ENCODE measurements at places on chromosomes 13 and 19.

GRCh38 chr13:73732350-73732749 lies 401.9 kb downstream of the KLF12 start:
- no peak for DNase-seq

GRCh38 chr19:40803857-40804782 lies 5.1 kb downstream of the EGLN2 start:
- no peak for DNase-seq

GRCh38 chr19:34508540-34508939 lies 27.0 kb downstream of the WTIP start:
- DNase-seq = no peak

GRCh38 chr19:4502282-4503131 lies 15.8 kb downstream of the PLIN4 start:
- no peak for DNase-seq

Data from HCT116 (cell line).